ENCODE measurements at places on chromosomes 4 and X.

DNA sequence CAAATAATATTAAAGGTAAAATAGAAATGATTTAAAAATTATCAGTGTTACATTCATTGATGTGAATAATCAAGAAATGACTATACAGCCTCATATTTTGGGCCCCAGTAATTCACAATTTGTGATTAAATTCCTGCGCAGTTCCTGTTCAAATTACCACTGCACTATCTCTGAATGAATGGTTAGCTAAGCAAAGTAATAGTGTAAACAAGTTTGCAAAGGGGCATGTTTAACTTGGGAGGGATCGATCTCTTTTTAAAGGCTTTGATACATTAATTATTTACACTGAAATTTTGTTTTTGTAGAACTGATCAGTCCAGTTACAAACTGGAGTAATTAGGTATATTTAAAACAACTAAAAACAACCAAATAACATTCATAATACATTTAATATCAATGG lies 784.4 kb downstream of the RPA4 start:
- no peak for DNase-seq

GRCh38 chr4:62872856-62873255 lies 1536.4 kb downstream of the TECRL start:
- no peak for DNase-seq

DNA sequence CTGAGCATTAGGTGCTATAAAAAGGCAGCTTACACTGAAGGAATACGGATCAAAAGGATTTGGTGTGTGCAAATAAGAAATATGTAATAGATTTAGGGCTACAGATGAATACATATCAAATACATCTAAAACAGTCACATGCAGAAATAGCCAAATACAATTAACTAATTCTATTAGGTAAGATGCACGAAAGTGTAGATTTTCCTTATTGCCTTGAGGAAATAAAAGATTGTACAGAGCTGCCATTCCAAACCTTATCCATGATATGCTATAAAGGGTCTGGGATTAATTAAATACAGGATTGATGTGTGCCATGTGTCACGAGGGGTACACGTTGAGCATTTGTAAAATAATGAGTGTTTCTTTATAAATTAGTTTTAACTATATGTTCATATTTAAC lies 107.0 kb upstream of the ELOVL6 start:
- DNase-seq: no peak

DNA sequence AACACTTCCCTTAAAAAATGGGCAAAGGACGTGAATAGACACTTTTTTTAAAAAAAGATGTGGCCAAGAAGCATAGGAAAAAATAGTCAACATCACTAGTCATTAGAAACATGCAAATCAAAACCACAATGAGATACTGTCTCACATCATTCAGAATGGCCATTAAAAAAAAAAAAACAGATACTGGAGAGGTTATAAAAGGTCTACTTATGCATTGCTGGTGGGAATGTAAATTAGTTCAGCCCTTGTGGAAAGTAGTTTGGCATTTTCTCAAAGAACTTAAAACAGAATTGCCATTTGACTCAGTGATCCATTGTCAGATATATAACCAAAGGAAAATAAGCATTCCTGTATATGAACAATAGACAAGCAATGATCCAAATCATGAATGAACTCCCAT lies 352.8 kb upstream of the EPHA5 start:
- peak; percentile 46 for DNase-seq

All from NCI-H1048 (cell line).